ENCODE measurements at places on chromosomes 12 and 14.
A peak's percentile ranks its signal among the peaks of the same experiment; 100 is the strongest.

DNA sequence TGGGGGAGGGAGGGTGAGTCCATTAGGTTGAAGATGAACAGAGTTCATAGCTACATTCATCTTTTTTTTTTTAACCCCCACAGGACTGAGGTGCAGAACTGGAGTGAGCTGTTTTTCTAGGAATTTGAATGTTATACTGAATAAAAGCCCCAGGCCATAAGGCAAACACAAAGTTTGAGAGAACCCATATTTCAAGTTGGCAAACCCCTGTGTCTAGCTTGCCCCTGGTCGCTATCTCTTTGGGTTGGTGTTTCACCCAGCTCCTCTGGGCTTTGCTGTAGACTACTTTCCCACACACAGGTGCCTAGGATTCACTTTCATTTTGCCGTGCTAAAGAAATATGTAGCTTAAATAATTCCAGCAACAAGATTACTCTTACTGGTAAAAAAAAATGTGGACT, 5.2 kb upstream of the LMO3 start:
- DNase-seq, result no peak
- no peaks in the 10 kb centered on the region for H3K36me3 ChIP-seq
- peak overlapping the region; percentile 85 for H3K27ac ChIP-seq
- no peaks in the 10 kb centered on the region for H3K27me3 ChIP-seq
- H3K4me3 ChIP-seq, result peak overlapping the region; percentile 72

- H3K27me3 ChIP-seq, result no peaks in the 10 kb centered on the region
- peak overlapping the region; percentile 8 for H3K4me3 ChIP-seq
- peaks cover 9% of the 10 kb centered on the region for H3K36me3 ChIP-seq
Measured at GRCh38 chr12:70605976-70606375, 31.3 kb downstream of the PTPRB start.

GRCh38 chr12:102322254-102322653, 124.6 kb upstream of the PMCH start:
- no peaks in the 10 kb centered on the region for H3K4me1 ChIP-seq
- no peaks in the 10 kb centered on the region for H3K27me3 ChIP-seq
- no peaks in the 10 kb centered on the region for H3K36me3 ChIP-seq

DNA sequence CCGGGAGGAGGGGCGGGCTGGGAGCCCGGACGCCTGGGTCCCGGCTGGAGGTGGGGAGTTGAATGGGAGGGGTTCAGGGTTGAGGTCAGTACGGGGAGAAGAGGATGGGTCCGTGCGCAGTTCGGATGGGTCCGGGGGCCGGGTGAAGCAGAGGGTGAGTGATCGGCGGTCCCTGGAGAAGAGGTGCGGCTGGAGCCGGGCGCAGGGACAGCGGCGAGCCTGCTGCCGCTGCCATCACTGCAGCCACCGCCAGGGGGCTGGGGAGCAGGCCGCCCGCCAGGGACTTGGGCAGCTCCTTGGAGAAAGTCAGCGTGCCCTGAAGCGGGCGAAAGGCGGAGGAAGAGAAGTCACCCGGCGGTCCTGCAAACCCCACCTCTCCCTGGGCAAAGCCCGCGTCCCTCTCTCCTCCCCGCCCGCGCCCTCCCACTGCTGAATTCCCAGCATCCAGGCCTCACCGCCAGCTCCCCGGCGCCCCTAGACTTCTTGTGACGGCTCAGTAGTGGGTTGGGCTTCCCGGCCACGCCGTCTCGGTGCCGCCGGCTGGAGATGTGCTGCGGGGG, 6.0 kb upstream of the GPR84 start:
- H3K27me3 ChIP-seq, result no peaks in the 10 kb centered on the region
- peak overlapping the region; percentile 49 for H3K4me3 ChIP-seq
- DNase-seq, result no peak
- H3K27ac ChIP-seq, result peak overlapping the region; percentile 77
- no peaks in the 10 kb centered on the region for H3K36me3 ChIP-seq
- H3K4me1 ChIP-seq, result peaks cover 72% of the 10 kb centered on the region

GRCh38 chr12:29750928-29751220, 32.9 kb downstream of the TMTC1 start:
- no peaks in the 10 kb centered on the region for H3K27me3 ChIP-seq
- DNase-seq, result no peak
- H3K36me3 ChIP-seq, result peaks cover 28% of the 10 kb centered on the region
- H3K4me1 ChIP-seq, result peaks cover 7% of the 10 kb centered on the region

DNA sequence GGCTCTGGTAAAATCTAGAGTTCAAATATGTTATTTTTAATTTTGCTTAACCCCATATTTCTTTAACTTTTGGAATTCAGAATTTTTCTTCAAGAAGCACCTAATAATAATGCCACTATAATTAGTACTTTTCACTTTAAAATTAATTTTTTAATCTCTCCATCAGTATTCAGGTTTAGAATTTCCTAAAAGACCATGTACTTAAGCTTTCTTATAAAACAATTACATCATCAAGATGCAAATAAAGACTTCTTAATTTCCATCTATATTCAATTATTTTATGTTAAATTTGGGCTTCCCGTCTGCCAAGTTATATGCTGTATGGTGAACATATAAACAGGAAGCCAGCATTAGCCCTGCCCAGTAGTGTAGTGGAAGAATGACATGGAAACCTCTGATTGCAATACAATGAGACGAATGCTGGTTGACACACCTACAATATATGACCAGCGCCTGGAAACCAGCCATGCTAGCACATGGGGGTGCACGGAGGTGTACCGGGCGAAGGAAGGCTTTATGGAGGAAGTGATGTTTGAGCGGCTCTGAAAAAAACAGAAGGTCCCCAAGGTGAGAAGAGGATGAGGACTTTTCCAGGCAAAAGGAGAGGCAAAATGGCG, 82.2 kb downstream of the LLPH start:
- no peak overlapping the region for H3K4me3 ChIP-seq
- no peaks in the 10 kb centered on the region for H3K27me3 ChIP-seq
- H3K36me3 ChIP-seq, result no peaks in the 10 kb centered on the region

- H3K4me3 ChIP-seq, result peak overlapping the region; percentile 86
- no peak for DNase-seq
- peaks cover 62% of the 10 kb centered on the region for H3K4me1 ChIP-seq
- no peaks in the 10 kb centered on the region for H3K27me3 ChIP-seq
- peak overlapping the region; percentile 87 for H3K27ac ChIP-seq
Measured at GRCh38 chr14:64704743-64705380, 638 bp downstream of the PLEKHG3 start.

DNA sequence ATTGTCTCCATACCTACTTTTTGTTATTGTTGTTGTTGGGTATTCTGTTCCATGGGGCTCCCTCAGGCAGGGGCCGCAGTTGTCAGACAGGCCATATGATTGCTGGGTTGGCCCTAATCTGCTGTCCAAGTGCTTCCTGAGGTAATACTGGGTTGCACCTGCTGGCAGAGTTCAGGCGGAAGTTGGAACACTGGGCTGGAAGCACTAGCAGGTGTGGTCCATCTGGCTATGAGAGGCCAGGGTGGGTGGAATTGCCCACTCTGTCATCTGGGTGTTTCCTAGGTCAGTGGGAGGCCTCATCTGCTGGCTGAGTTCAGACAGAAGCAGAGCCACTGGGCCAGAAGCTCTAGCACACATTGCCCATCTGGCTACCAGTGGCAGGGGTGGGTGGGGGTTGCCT, 81.3 kb upstream of the NID2 start:
- DNase-seq, result no peak
- H3K36me3 ChIP-seq, result no peaks in the 10 kb centered on the region
- H3K4me1 ChIP-seq, result no peaks in the 10 kb centered on the region
- H3K27me3 ChIP-seq, result no peaks in the 10 kb centered on the region
- no peak overlapping the region for H3K4me3 ChIP-seq

- no peaks in the 10 kb centered on the region for H3K4me1 ChIP-seq
- no peak overlapping the region for H3K27ac ChIP-seq
- H3K36me3 ChIP-seq, result peaks cover 51% of the 10 kb centered on the region
Measured at GRCh38 chr12:131085125-131085815, 131.6 kb downstream of the ADGRD1 start.

- no peak overlapping the region for H3K4me3 ChIP-seq
- peaks cover 5% of the 10 kb centered on the region for H3K4me1 ChIP-seq
- H3K27ac ChIP-seq, result no peak overlapping the region
- peaks cover 12% of the 10 kb centered on the region for H3K36me3 ChIP-seq
Measured at GRCh38 chr12:88188180-88188579, 46.1 kb downstream of the TMTC3 start.

GRCh38 chr14:81471062-81471461, 62.6 kb downstream of the SEL1L start:
- no peaks in the 10 kb centered on the region for H3K4me1 ChIP-seq
- no peak overlapping the region for H3K27ac ChIP-seq
- H3K27me3 ChIP-seq, result no peaks in the 10 kb centered on the region
- H3K36me3 ChIP-seq, result peaks cover 29% of the 10 kb centered on the region
- no peak overlapping the region for H3K4me3 ChIP-seq

DNA sequence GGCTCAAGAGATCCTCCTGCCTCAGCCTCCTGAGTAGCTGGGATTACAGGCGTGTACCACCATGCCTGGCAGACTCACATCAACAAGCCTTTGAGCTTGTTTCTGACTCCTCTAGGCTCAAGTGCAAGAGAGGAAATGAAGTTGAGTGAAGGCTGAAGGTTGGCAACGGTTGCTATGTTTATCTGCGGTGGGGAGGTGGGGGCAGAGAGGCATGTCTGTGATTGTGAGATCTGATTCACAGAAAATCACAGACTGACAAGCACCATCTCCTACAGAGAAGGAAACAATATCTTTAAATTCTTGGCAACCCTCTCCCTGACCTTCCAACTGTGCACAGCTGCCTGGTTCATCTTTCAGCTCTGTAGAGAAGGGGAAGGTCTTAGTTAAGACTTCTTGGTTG, 22.1 kb upstream of the NINJ2 start:
- DNase-seq, result no peak
- no peaks in the 10 kb centered on the region for H3K27me3 ChIP-seq
- no peak overlapping the region for H3K4me3 ChIP-seq

DNA sequence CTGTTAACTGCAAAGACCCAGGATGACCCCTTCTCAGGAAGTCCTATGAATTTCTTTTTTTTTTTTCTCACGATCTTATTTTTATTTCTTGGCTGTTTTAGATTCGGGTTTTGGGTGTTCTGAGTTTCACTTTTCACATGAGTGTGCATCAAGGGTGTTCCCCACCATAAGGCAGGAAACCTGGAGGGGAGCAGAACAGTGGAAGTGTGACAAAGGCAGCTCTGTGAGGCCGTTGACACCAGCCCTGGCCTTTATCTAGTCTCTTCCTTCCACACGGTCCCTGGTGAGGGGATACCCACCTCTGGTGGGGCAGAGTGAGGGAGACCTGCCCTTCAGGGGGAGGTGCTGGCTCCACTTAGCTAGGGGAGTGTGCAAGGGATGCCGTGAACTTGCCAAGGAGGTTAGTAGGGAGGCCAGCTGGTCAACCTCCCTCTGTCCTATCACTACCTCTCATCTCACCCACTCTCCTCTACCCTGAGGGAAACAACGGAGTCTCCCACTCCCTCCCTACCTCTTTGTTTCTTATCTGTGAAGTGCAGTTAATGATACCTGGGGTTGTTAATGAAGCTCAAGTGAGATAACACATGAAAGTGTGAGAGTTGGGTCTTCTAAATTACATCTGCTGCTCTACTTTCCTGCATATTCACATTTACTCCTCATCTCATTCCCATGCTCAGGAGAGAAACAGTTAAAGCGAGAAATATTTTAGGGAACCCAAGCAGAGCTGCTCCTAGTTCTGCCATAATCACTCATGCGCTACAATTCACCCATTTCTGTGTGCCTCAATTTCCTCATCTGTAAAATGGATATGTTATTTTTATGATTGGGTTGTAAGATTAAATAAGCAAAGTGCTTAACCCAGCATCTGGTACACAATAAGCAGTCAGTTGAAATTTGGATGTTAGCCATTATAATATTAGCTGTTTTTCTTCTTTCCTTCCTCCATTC, 4.4 kb upstream of the GALNT6 start:
- no peak overlapping the region for H3K4me3 ChIP-seq
- no peak overlapping the region for H3K27ac ChIP-seq
- peaks cover 53% of the 10 kb centered on the region for H3K27me3 ChIP-seq
- H3K36me3 ChIP-seq, result no peaks in the 10 kb centered on the region
- no peak for DNase-seq

GRCh38 chr14:81023095-81023710, 67.8 kb downstream of the TSHR start:
- H3K36me3 ChIP-seq, result no peaks in the 10 kb centered on the region
- H3K4me1 ChIP-seq, result no peaks in the 10 kb centered on the region
- no peak for DNase-seq
- no peak overlapping the region for H3K4me3 ChIP-seq

GRCh38 chr12:89845366-89845765, 136.7 kb upstream of the ATP2B1 start:
- H3K4me1 ChIP-seq, result no peaks in the 10 kb centered on the region
- H3K36me3 ChIP-seq, result no peaks in the 10 kb centered on the region
- no peak overlapping the region for H3K27ac ChIP-seq
- H3K27me3 ChIP-seq, result no peaks in the 10 kb centered on the region
- H3K4me3 ChIP-seq, result no peak overlapping the region

DNA sequence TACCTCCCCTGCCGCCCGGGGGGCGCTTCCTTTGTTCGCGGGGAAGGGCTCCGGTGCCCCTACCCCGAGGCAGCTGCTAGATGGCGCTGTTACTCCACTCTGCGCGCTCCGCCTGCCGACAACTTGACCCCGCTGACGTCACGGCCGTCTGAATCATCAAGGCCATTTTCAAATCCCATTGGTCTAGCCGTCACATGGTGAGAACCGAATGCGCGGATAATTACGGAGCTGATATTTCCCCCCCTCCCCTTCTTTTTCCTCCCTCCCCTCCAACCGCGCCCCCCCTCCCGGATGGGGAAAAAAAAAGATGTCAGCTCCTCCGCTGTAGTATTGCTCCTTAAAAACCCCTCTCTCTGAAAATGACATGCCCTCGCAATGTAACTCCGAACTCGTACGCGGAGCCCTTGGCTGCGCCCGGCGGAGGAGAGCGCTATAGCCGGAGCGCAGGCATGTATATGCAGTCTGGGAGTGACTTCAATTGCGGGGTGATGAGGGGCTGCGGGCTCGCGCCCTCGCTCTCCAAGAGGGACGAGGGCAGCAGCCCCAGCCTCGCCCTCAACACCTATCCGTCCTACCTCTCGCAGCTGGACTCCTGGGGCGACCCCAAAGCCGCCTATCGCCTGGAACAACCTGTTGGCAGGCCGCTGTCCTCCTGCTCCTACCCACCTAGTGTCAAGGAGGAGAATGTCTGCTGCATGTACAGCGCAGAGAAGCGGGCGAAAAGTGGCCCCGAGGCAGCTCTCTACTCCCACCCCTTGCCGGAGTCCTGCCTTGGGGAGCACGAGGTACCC, at the start of gene HOXC10:
HOXC10 (plus strand) TSS at position 246 of the 791 bp plus-strand sequence; CDS start at position 360, 114 bp downstream.
- H3K4me3 ChIP-seq, result peak within 1 kb of the TSS; percentile 39
- H3K27ac ChIP-seq, result no peak within 1 kb of the TSS

DNA sequence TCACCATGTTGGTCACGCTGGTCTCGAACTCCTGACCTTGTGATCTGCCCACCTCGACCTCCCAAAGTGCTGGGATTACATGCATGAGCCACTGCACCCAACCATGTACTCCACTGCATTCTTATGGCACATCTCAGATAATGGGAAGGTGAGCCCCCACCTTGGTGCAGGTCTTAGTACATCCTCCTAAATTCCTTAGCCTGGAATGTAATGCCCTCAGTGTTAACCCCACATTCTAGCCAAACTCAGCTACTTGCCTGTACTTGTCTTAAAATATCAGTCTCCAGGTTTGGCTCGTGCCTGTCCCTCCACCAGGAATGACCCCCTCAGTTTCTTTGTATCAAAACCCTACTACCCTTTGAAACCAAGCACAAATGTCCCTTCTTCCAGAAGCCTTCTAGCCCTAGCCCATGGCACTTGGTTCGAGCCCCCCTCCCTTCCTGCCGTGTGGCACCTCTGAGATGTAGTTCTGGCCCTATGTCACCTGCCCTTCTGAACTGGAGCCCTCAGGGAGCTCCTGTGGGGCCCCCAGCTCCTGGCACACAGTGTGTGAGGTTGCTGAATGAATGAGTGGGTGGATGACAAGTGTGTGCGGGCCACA, 8.4 kb downstream of the KCNH3 start:
- no peak for DNase-seq
- H3K4me3 ChIP-seq, result no peak overlapping the region
- H3K36me3 ChIP-seq, result no peaks in the 10 kb centered on the region
- no peak overlapping the region for H3K27ac ChIP-seq
